ENCODE measurements at places on chromosomes 1 and 21.

DNA sequence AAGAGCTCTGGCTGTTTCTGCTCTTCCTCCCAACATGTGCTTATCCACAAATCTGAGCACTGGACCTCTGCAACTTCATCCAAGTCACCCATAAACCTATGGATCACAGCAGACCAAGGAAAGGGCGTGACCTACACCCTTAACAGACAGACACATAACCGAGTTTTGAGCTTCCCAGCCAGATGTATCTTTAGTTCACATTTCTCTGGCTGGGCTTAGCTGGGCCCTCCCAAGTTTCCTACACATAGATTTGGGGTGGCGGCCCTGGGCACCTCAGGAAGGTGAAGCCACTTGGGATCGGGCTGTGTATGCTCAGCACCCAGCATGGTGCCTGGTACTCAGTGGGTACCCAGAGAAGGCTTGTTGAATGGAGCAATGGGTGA, 26.4 kb downstream of the FAAH start:
- DNase-seq: no peak

- no peak for DNase-seq
Measured at GRCh38 chr1:82323144-82323841, 522.6 kb downstream of the ADGRL2 start.

DNA sequence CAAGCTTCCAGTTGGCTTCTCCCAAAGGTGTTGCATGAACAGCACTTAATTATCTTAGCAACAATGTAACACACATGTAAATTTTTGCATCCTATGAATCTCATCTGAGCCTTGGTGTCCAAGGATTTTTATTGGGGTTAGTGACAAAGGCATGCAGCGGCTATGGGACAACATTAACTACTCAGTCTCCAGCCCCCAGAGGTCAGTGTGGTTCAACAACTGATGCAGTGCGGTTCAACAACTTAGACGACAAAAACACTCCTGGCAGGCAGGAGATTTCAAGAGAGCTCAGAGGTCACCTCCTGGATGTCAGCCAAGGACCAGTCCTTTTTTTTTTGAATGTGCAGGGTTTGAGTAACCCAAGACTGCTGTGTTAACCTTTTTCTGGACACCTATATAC, 77.5 kb upstream of the HMCN1 start:
- DNase-seq: no peak

- no peak for DNase-seq
Measured at GRCh38 chr1:228358039-228358763, 48.4 kb downstream of the TRIM11 start.

DNA sequence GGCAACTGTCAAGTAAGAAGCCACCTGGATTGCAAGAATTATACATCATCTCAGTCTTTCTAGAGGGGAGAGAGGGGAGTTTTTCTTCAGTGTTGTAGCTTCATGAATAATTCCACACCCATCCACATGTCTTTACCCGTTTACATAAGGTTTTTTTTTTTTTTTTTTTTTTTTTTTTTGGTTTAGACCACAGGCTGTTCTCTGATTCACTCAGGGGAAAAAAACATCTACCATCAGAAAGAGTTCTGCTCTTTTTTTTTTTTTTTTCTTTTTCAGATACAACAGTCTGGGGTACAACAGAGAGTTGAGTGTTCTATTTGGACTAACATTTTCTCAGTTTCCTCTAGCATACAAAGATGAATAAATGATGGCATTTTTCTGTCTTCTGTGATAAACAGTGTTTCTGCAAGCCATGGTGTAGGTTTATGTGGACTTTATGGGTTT, 4.9 kb upstream of the KIF14 start:
- no peak for DNase-seq
